ENCODE measurements at places on chromosomes 16 and 17. TPM values are rescaled to one million over a fixed set of nuclear protein-coding genes. Genes with fewer than 3 reads are reported as not detected.

NECAB2 gene
- not detected for total RNA-seq

CLUH gene
- total RNA-seq, result 179 TPM

IL21R gene
- total RNA-seq, result 101 TPM

MAF gene
- 90.5 TPM for total RNA-seq

LMF1 gene
- total RNA-seq, result 6.8 TPM

SULT1A2 gene
- 0.12 TPM for total RNA-seq

ACE gene
- total RNA-seq, result 0.59 TPM

TBC1D28 gene
- not detected for total RNA-seq

MPP3 gene
- 0.47 TPM for total RNA-seq

VAT1L gene
- not detected for total RNA-seq

HOXB1 gene
- not detected for total RNA-seq

NLK gene
- total RNA-seq, result 13.6 TPM

CBX8 gene
- total RNA-seq, result 6.6 TPM

OR2C1 gene
- total RNA-seq, result not detected
